IPS-NIHi11 (cell line): ENCODE measurements at places on chromosomes 1 and 21.

GRCh38 chr1:186443638-186444037 lies 17.3 kb downstream of the PDC start:
- DNase-seq = no peak

DNA sequence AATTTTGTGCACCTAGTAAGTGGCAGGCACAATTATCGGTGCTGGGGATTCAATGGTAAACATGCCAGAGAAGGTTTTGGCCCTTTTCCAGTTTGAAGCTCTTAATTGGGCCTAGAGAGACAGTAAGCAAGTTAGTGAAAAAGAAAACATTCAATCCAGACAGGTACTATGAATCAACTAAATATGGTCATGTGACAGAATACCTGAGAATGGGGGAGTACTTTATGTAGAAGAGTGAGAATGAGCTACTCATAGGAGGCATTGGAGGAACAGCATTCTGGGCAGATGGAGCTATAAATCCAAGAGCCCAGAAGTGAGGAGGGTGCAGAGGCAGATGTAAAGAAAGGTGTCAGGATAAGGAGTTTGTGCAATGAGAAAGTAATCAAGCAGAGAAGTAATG lies 1017.9 kb downstream of the ADGRL2 start:
- DNase-seq = no peak

DNA sequence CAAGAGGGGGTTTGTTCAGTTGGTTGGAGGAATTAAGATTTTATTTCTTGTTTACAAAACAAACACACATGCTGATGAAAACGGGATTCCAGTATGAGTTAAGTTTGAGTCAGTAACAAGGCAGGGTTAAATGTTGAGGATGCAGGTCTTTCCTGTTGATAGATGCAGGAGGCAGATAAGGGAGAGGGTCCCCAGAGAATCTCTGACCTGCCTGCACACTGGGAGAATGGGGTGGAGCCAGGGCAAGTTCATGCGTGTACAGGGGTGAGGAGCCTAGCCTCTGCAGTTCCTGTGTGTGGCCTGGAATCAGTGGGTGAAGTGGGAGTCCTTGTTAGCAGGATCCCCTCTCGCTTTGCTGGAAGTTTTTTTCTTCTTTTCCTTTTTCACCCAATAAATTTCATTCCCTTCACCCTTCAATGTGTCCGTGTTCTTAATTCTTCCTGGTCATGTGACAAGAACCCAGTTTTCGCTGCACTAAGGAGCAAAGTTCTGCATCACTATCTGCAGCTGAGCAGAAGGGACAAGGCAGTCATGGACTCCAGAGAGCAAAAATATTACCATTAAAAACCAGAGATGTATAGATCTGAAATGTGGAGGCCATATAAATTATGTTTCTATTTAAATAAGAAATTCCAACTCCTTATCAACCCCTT lies 69.9 kb upstream of the MARK1 start:
- DNase-seq = no peak

- DNase-seq = no peak
Observed at GRCh38 chr1:98288494-98288893, 367.7 kb upstream of the DPYD start.

- no peak for DNase-seq
Observed at GRCh38 chr1:97832481-97832880, 88.4 kb downstream of the DPYD start.

- DNase-seq = no peak
Observed at GRCh38 chr1:234933475-234933874, 195.2 kb downstream of the TOMM20 start.

GRCh38 chr1:200107004-200107470 lies 79.5 kb downstream of the NR5A2 start:
- no peak for DNase-seq

- peak; percentile 85 for DNase-seq
Observed at GRCh38 chr1:27366411-27367159, at the start of gene MAP3K6. Gene MAP3K6, minus strand, starts transcription at chr1:27366961. Its CDS starts 364 bp downstream, at chr1:27366597.

GRCh38 chr1:245771511-245772281 lies 616.9 kb downstream of the KIF26B start:
- no peak for DNase-seq

GRCh38 chr1:206047271-206047670 lies 5.7 kb upstream of the RHEX start:
- DNase-seq = no peak

DNA sequence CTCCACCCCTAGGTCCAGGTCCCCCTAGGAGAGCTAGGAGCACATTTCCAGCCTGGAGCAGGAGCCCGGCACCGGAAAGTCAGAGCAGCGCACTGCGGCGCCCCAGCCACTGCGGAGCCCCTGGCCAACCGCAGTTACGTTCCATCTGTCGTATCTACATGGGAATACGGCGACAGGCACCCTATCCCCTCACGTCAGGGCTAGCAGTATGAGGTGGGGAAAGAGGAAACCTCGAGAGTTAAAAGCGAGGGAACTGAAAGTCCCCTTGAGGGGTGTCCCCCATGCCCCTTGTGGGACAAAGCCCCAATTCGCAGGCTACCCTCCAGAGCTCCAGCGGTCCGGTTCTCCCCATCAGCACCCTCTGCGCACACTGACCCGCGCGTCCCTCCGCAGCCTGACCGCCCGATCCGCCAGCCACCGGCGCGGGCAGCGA lies 995 bp downstream of the COLGALT2 start:
- DNase-seq = peak; percentile 62

GRCh38 chr1:248850124-248850523 lies 8.8 kb downstream of the ZNF692 start:
- DNase-seq = no peak

GRCh38 chr1:208268541-208269337 lies 24.6 kb upstream of the PLXNA2 start:
- DNase-seq = no peak

GRCh38 chr1:55860798-55861519 lies 645.8 kb upstream of the USP24 start:
- peak; percentile 20 for DNase-seq

DNA sequence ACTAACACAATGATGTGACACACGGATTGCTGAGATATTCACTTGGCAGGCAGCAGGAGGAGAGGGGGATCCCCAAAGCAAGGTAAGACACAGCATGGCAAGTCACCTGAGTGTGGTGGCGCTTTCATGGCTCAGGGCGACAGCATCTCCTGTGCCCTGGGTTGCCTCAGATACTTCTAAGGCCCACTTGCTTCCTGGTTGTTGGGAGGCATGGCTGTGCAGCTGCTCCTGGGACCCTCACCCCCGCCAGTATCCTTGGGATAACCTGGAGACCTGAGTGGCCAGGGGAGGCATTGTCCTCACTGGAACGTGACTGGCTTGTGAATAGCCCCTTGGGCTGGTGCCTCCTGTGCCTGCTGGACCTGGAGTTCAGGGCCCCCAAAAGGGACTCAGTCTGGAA lies 69.8 kb downstream of the STUM start:
- no peak for DNase-seq

GRCh38 chr1:208291923-208292711 lies 47.9 kb upstream of the PLXNA2 start:
- no peak for DNase-seq

- DNase-seq = no peak
Observed at GRCh38 chr1:83318366-83318765, 680.6 kb downstream of the TTLL7 start.

- no peak for DNase-seq
Observed at GRCh38 chr1:119676571-119677206, 28.6 kb upstream of the ZNF697 start.

- DNase-seq = no peak
Observed at GRCh38 chr1:100607628-100608240, 69.8 kb downstream of the GPR88 start.

DNA sequence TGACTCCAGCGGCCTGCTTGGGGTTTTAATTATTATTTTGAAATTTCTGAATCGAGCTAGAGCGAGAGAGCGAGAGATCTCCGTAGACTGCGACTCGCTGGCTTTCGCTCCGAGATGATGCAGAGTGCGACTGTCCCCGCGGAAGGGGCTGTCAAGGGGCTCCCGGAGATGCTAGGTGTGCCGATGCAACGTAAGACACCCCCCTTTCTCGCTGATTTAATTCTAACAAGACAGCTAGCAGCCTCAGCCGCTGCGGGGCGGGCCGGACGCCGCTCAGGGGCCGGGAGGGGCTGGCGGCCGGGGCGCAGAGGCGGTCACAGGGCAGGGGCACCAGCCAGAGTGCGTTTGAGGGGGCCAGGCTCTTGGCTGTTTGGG lies 339 bp downstream of the LHX4 start:
- peak; percentile 34 for DNase-seq
